ENCODE measurements at places on chromosomes 6 and 20.

DNA sequence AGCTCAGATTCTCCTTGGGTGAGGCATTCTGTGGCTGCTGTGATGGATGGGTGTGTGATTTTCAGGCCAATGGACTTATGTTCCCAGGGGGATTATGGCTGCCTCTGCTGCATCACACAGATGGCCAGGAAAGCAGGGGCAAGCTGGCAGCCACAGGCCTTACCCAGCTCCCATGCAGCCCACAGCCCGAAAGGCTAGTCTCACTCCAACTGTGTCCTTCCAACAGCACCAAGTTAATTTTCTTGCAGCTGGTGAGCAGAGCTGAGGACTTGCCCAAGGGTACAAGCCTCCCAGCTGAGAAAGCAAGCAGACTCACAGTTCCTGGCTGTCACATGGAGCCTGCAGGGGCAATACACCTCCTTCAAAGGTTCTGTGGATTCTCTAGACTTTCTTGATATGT, 155.2 kb upstream of the KHDRBS2 start:
- no peak for DNase-seq

- no peak for DNase-seq
These were observed 97.4 kb downstream of the TMEM170B start for GRCh38 chr6:11634948-11635347.

GRCh38 chr20:53725575-53725970, 131.9 kb upstream of the ZNF217 start:
- no peak for DNase-seq

DNA sequence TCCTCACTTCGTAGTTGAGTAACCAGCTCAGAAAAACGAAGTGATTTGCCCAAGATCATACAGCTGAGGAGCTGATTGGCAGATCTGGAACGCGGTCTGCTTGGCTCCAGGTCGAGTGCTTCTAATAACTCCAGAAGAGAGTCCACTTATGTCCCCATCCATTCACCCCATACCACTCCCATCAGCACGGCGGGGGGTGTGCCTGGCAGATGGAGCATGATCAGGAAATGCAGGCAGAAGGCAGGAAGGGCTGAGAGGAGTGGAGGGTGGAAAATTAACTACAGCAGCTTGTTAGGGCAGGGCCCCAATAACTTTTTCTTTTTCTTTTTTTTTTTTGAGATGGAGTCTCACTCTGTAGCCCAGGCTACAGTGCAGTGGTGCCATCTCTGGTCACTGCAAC, 15.0 kb downstream of the FITM2 start:
- DNase-seq: no peak

DNA sequence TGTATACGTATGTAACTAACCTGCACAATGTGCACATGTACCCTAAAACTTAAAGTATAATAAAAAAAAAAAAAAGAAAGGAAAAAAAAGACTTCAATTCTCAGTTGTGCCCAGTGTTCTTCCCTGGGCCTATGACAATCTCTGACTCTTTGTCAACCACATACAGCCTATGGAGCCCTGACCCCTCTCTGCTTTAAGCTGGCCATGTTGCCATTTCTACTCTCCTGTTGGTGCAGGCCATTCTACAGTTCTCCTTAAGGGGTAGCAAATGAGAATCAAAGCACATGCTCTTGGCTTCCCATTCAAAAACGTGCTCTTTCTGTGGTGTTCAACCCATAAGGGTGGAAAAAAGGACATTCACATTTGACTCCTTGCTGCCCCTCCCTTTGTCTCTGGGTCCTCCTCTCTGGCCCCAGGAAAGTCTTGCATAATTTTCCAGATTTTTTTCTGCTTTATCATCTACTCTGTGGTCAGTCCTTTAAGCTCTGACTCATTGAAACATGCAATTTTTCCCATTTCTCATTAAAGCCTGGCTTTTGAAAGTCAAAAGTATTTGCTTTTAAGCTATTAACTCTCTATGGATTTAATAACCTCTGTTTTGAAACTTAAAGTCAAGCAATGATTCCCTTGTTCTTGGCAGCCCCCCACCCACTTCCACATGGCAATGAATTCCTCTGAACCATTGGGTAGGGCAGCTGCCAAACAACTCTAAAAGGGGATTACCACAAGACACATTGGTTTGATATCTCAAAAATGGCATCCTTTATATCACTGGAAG, 208.6 kb upstream of the MCHR2 start:
- no peak for DNase-seq

GRCh38 chr6:134424798-134425170, 106.9 kb upstream of the SGK1 start:
- no peak for DNase-seq

GRCh38 chr6:1436334-1437306, 47.2 kb downstream of the FOXF2 start:
- DNase-seq: no peak

- DNase-seq: peak; percentile 34
These were observed 44.1 kb downstream of the DPPA5 start for GRCh38 chr6:73309785-73310502.

DNA sequence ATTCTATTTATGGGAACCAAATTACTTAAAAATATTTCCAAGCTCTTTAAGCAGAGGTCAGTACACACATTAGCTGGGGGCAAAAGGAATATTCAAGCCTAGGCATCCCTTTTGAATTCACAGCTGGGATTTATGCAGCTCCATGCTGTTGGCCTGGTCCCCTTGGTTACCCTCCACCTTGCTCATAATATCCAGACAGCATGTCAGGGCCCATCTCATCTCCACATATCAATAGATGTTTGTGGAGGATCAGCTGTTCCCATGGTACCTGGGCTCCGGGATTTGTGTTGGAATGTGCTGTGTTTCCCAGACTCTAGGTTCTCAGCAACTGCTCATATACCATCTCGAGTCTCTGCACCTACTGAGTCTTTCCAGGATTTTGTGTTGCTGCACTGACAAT, 534.8 kb downstream of the BMP2 start:
- DNase-seq: no peak

DNA sequence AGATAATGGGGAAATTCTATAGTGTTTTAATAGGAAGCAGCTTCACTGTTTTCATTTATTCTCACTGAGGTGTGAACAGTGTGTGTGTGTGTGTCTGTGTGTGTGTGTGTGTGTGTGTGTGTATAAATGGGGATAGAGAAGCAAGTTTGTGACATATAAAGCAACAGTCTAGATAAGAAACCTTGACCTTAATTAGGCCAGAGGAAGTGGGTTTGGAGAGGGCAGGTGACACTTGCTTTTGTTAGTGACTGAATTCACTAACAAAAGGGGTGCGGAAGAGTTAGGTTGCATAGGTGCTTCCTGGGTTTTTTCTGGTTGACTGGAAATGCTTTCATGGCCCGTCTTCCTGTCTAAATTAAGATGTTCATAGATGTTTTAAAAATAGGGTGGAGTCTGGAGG, 515.7 kb upstream of the FLRT3 start:
- DNase-seq: no peak

GRCh38 chr20:52959125-52959524, 13.0 kb upstream of the TSHZ2 start:
- no peak for DNase-seq

- DNase-seq: no peak
These were observed 6.8 kb downstream of the ARID1B start for GRCh38 chr6:156783958-156784357.

GRCh38 chr6:80263585-80263984, 157.1 kb downstream of the BCKDHB start:
- no peak for DNase-seq

GRCh38 chr20:4012589-4012988, 2.8 kb downstream of the RNF24 start:
- no peak for DNase-seq

GRCh38 chr6:63440057-63440456, 120.3 kb upstream of the LGSN start:
- DNase-seq: no peak

- DNase-seq: no peak
These were observed 926 bp downstream of the PEX3 start for GRCh38 chr6:143451531-143451930.

Measured in stimulated activated naive CD4-positive, alpha-beta T cell (primary cell).